ENCODE measurements at places on chromosomes 11 and 22. TPM values are rescaled to one million over a fixed set of nuclear protein-coding genes. Genes with fewer than 3 reads are reported as not detected.

ENTHD1 gene
- total RNA-seq = not detected

CLTCL1 gene
- 3.4 TPM for total RNA-seq

LTO1 gene
- total RNA-seq = 16.0 TPM

SMIM35 gene
- not detected for total RNA-seq

FGF3 gene
- total RNA-seq = not detected

SCN2B gene
- not detected for total RNA-seq

SCGB1A1 gene
- total RNA-seq = not detected

BACE1 gene
- total RNA-seq = 12.3 TPM

RAB3IL1 gene
- total RNA-seq = 8.5 TPM

TSPAN18 gene
- not detected for total RNA-seq

EMID1 gene
- total RNA-seq = 0.24 TPM

VSTM5 gene
- total RNA-seq = not detected

MS4A12 gene
- not detected for total RNA-seq

LRP5 gene
- total RNA-seq = 13.7 TPM

SYT9 gene
- total RNA-seq = not detected

VWA5A gene
- 1.1 TPM for total RNA-seq

SLN gene
- total RNA-seq = not detected

OR5M3 gene
- total RNA-seq = not detected

KCNJ4 gene
- not detected for total RNA-seq

RHBDD3 gene
- 15.3 TPM for total RNA-seq

PGM2L1 gene
- 10.4 TPM for total RNA-seq

OTOG gene
- not detected for total RNA-seq

OR8G5 gene
- total RNA-seq = not detected

AIFM3 gene
- total RNA-seq = not detected

LRRC10B gene
- total RNA-seq = not detected

TRPM5 gene
- not detected for total RNA-seq

ELFN2 gene
- total RNA-seq = 1.1 TPM

ADM gene
- 40.3 TPM for total RNA-seq

SLC22A8 gene
- not detected for total RNA-seq

SCUBE2 gene
- not detected for total RNA-seq

LDHAL6A gene
- total RNA-seq = not detected

LRRC56 gene
- not detected for total RNA-seq

PLEKHA7 gene
- total RNA-seq = 3.8 TPM

MCM5 gene
- total RNA-seq = 87.7 TPM

AQP11 gene
- 5.8 TPM for total RNA-seq

SLC22A12 gene
- not detected for total RNA-seq

KRTAP5-8 gene
- total RNA-seq = not detected

WDR74 gene
- 92.4 TPM for total RNA-seq

GDPD4 gene
- not detected for total RNA-seq

DDIAS gene
- 30.1 TPM for total RNA-seq
